ENCODE measurements at places on chromosomes 5 and 9.

GRCh38 chr5:68482199-68482598, 266.6 kb downstream of the PIK3R1 start:
- no peak for DNase-seq

- peak; percentile 54 for DNase-seq
Observed at GRCh38 chr5:143757116-143757515, 54.8 kb upstream of the HMHB1 start.

- DNase-seq: no peak
Observed at GRCh38 chr9:114112778-114113584, 13.9 kb upstream of the KIF12 start.

DNA sequence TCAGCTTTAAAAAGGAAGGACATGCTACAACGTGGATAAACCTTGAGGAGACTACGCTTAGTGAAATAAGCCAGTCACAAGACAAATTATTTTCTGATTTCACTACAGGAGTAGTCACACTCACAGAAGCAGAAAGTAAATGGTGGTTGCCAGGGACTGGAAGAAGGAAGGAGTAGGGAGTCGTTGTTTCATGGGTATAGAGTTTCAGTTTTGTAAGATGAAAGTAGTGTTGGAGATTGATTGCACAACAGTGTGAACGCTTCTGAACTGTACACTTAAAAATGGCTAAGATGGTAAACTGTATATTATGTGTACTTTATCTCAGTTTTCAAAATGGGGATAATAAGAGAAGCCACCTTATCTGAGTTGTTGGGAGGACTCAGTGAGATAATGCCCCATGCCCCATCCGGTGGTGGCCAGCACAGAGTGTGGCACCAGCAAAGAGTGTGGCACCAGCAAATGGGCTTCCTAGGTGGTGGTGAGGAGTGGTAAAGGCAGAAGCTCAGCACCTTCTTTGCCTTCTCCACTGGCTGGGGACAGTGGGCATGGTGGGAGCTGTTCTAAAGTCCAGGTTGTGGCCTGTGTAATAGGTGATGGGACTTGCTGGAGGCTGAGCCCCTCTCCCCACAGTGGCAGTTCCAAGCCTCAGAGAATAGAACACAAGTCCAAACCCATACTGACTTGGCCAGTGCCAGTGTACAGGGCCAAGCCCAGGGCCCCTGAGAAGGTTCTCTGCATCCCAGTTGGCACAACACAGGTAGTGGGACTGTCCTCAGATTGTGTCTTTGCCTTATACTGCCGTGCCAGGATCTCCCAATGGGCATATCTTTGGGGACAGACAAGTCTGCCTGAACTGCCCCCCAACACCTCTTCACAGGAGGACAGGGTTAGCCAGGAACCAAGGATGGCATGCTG, 4.4 kb downstream of the SLC22A4 start:
- DNase-seq: no peak

- no peak for DNase-seq
Observed at GRCh38 chr5:34608859-34609648, 47.1 kb upstream of the RAI14 start.

DNA sequence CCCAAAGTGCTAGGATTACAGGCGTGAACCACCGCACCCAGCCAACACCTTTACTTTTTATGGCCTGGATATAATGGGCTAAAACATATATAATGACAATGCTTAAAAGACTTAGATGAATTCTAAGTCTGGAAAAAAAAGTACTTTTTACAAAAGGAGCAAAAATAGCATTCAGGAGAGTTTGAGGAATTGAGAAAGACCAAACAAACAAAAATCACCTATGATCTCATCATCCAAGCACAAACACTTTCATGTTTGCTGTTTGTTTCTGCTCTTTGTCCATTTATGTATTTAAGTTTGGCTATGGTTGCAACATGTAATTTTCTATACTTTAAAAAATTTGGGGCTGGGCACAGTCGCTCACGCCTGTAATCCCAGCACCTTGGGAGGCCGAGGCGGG, 54.8 kb upstream of the RIC1 start:
- no peak for DNase-seq

GRCh38 chr9:18861609-18862544, 171.1 kb downstream of the SAXO1 start:
- no peak for DNase-seq

GRCh38 chr5:112024221-112024620, 267.2 kb upstream of the NREP start:
- peak; percentile 12 for DNase-seq

- DNase-seq: no peak
Observed at GRCh38 chr9:136582977-136583735, 37.3 kb upstream of the NOTCH1 start.

DNA sequence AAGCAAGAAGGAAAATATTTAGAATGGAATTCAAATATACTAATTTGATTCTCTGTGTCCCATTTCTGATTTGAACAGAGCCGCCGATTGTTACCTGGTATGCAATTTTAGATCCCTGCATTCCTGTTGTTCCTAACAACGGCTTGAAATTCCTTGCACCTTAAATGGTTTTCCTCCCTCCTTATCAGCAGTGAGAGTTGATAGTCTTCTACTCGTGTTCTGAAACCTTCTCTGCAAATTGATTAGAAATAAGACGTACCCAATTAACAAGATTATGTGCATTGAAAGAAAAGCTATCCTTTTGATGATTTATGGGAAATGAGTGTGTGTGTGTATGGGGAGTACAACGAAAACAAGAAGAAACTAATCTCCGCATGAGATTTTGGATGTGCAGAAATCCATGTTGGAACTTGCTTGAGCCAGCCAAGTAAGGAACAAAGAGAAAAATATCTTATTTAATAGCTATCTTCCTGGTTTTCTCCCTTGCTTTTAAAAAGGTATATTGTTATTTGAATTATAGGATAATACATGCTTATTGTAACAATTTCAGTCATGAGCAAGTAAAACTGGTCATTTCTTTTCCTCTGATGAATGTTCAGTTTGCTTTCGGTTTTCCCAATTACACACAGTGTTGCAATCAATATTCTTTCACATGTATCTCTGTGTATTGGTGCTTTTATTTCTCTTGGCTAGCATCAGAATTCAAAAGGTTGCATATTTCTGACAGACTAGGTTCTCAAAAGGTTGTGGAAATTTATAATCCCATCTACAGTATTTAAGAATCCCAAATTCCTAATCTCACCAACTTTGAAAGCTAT, 211.1 kb upstream of the ACTBL2 start:
- DNase-seq: no peak

- no peak for DNase-seq
Observed at GRCh38 chr9:137300567-137301080, 1.4 kb downstream of the NRARP start.

DNA sequence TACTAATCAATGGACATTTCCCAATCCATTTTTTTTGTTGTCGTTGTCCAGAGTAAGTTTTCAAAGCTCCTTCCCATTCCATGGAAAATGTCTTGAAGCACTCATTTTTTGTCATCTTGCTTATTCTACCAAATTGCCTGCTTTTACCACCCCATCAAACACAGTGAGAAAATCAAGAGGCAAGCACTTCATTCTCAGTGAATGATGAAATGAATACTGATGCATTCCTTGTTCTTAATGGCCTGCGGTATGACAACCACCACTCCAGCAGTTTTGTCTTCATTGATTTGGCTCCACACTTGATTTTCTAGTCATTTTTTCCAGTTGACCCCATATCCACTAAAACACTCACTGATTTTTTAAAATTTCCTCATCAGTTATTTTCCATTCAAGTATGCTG, 193.5 kb upstream of the ANKH start:
- DNase-seq: no peak

DNA sequence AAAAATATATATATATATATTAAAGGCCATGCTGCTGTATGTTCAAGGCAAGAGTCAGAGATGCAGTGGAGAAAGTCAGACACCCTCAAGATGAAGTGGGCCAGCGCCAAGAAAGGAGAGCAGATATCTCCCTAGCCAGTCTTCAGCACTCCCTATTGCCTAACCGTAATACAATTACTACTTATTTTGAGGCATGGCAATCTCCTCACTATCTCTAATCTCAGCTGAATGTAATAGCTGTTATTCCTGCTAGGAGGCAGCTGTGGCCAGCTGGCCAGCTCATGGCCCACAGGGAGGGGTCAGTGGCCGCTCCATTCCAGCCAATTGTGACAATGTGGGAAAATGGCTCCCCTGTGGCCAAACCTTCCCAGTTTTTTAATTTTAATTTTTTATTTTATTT, 87.5 kb upstream of the FBXW11 start:
- no peak for DNase-seq

DNA sequence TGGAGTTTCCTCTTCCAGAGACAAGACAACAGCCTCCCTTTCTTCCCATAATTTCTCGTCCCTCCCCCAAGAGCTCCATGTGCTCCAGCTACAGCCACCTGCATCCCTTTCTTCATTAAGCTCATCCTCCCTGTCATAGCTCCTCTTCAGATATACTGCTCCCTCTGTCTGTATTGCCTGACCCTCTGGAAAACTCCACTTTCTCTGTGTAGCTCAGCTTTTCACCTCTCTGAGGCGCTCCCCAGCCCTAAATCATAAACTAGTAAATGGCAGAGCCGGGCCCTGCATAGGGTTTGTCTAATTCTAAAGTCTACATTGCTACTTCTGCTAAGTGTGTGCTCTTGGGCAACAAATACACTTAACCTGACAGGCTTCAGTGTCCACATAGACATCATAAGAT, 8.8 kb upstream of the PLIN2 start:
- no peak for DNase-seq

- no peak for DNase-seq
Observed at GRCh38 chr9:108296056-108296455, 559.7 kb downstream of the ACTL7B start.

- DNase-seq: no peak
Observed at GRCh38 chr5:1300581-1301083, 5.8 kb upstream of the TERT start.

DNA sequence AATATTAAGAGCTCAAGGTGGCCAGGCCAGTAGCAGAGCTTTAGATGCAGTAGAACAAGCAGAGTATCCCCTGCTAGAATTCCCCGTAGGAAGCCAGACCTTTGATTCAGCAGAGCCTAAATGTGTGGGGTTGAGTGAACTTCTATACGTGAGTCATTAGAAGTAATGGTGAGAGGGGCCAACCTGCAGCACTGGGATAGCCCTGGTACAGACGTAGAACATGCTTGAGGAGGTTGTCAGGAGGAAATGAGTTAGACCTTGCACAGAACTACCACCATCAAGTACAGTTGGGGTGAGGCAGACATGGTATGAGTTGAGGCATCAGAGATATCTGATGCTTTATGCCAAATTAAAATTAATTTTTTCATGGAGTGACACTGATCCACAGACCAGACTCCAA, 42.0 kb downstream of the PDCD1LG2 start:
- no peak for DNase-seq

- no peak for DNase-seq
Observed at GRCh38 chr5:6452622-6453504, 4.2 kb downstream of the UBE2QL1 start.

- DNase-seq: no peak
Observed at GRCh38 chr5:43702815-43703214, 99.8 kb downstream of the NNT start.

GRCh38 chr5:143056792-143057579, 286.8 kb downstream of the ARHGAP26 start:
- DNase-seq: peak; percentile 78

DNA sequence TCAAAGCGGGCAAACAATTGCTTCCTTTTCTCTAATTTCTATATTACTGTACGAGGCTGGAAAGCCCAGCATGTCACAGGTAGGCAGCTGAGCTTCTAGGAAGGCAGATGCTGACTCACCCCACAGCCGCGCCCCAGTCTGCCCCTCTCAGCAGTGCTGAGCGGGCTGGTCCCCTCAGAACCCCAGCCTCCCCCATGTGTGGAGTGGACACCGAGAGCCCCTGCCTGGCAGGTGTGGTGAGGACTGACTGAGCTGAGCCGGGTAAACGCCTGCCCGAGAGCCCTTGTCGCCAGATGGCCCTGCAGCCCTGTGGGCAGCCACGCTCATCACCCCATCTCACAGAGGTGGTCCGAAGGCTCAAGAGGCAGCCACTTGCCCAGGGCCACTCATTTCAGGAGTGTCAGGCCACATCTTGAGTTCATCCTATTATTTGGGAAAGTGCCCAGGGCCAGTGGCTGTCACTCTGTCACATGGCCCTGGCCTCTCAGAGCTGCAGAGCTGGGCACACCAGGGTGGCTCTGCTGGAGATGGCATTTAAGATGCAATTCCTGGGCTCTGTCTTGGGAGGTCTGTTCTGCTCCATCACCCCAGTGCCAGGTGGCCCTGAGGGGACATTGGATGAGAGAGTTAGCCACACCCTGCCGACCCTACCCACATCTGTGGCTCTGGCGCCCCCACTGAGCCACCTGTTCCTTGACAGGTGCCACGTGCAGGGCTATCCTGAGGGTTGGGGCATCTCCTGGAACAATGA, 12.4 kb downstream of the CARD19 start:
- peak; percentile 34 for DNase-seq

DNA sequence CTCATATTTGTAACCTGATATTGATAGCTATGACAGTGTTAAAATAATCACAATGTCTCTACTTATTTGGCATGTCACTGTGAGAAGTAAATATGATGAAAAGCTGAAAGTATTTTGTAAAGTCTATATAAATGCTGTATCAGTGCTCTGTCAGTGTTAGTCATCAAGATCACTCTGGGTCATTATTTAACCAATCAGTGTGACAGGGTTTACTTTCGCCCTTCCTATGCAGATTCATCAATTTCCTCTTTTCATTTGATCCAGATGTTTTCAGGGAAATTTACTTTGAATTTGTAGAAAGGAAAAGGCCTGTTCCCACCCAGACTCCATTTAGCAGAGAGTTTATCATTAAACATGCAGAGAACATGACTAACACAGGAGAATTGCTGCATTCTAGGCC, 9.9 kb upstream of the PCSK5 start:
- DNase-seq: no peak

GRCh38 chr5:116448870-116449427, 125.7 kb downstream of the SEMA6A start:
- no peak for DNase-seq

GRCh38 chr5:137264041-137264440, 235.1 kb downstream of the SPOCK1 start:
- DNase-seq: no peak

GRCh38 chr9:124329206-124329792, 71.5 kb downstream of the NEK6 start:
- no peak for DNase-seq

DNA sequence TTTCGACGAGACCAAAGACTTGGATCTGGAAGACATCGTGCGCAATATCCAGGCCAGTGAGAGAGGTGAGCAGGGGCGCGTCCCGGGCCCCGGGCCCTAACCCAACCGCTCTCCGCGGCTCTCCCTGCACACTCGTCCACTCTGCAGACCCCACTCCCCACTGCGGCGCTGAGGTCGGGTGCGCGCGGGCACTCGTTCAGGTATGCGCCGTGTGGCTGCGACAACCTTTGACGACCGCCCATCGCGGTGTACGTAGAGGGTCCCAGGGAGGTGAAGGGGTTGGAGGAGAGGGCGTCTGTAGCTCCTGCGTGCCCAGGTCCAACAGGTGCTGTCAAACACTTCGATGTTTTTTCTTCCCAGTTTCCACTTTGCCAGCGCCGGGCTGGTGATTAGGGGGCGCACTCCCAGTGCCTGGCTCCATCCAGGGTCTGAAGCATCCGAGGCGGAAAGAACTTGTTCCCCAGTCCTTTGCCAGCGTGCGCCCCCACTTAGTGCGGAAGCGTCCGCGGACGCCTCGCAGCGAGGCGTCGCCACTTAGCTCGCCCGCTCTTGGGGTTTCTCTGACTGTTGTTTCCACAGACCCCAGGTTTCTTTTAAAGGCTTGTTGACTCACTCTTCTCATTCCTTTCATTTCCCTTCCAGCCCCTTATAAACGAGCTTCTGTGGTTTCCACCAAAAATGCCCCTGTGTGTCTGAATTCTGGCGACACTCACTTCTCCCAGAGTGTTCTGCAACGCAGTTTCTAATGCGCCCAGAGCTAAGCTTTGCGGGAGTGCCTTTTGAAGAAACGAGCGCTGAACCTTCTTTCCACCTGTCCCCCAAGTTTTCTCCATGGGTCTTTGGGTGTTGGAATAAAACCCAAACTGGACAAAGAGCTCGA, 1.6 kb downstream of the NPR3 start:
- no peak for DNase-seq

Data from GM12865 (cell line).